ENCODE measurements at places on chromosomes 6 and 20. TPM values are rescaled to one million over a fixed set of nuclear protein-coding genes. Genes with fewer than 3 reads are reported as not detected.

GRCh38 chr6:80527552-80528052 is 421.1 kb downstream of the BCKDHB start:
- DNase-seq = no peak

SLC44A4 gene
- total RNA-seq = 3.5 TPM

- DNase-seq = no peak
Measured at GRCh38 chr6:97468981-97469380, 186.0 kb upstream of the MMS22L start.

DNA sequence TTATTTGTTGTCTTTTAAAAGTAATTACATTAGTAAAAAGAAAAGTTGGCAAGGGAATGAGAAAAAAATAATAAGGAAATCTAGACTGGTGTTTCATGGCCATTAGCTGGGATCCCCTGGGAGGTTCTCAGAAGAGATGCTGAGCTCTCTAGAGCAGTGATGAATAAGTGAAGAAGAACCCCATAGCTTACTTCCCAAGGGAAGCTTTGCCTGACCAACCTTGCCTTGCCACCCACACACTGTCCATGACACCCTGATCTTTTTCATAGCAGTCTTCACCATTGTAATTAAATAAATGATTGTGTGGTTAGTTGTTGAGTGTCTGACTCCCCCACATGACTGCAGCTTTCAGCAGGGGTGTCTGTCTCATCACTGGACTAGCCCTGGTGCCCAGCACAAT is 5.9 kb downstream of the C6orf163 start:
- DNase-seq = no peak

DNA sequence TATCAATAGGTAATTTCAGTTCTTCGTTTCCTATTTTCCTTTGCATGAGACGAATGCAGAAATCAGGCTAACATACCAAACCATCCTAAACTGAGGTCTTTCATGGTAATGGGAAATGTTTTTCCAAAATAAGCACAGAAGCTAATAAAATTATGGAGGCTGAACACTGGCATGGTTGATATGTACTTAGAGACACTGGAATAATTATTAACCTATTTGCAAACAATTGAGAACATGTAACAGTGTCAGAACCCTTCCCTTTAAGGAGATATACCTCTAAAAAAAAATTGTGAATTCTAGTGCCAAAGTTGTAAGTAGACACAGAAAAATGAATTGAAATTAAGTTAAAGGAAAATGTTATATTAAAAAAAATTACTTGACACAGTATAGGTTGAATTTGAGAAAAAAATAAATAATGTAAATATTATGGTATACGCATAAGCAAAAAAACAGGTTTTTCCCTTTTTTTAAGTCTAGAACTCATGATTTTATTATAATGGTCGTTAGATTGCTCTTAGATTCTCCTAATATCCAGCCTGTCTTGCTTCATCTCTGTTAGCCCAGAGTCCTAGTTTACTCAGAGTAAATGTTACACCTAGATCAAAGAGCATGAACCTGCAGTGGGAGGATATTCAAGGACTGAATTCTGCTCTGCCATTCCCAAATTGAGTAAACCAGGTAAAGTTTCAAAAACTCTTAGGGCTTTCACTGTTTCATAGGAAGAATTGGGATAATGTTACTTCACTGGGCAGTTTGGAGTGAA is 1.7 kb downstream of the SLC17A2 start:
- DNase-seq = no peak

GRCh38 chr6:41098366-41098765 is 25.6 kb downstream of the NFYA start:
- no peak for DNase-seq

- DNase-seq = no peak
Measured at GRCh38 chr6:107806691-107807090, 17.4 kb downstream of the SCML4 start.

- no peak for DNase-seq
Measured at GRCh38 chr6:88839280-88839679, 124.1 kb downstream of the RNGTT start.

ZFP64 gene
- 29.4 TPM for total RNA-seq

IMPG1 gene
- not detected for total RNA-seq

- DNase-seq = no peak
Measured at GRCh38 chr6:14036911-14037310, 80.7 kb upstream of the CD83 start.

GRCh38 chr6:142700032-142700431 is 244.9 kb downstream of the HIVEP2 start:
- no peak for DNase-seq

VSX1 gene
- total RNA-seq = 0.23 TPM

DNA sequence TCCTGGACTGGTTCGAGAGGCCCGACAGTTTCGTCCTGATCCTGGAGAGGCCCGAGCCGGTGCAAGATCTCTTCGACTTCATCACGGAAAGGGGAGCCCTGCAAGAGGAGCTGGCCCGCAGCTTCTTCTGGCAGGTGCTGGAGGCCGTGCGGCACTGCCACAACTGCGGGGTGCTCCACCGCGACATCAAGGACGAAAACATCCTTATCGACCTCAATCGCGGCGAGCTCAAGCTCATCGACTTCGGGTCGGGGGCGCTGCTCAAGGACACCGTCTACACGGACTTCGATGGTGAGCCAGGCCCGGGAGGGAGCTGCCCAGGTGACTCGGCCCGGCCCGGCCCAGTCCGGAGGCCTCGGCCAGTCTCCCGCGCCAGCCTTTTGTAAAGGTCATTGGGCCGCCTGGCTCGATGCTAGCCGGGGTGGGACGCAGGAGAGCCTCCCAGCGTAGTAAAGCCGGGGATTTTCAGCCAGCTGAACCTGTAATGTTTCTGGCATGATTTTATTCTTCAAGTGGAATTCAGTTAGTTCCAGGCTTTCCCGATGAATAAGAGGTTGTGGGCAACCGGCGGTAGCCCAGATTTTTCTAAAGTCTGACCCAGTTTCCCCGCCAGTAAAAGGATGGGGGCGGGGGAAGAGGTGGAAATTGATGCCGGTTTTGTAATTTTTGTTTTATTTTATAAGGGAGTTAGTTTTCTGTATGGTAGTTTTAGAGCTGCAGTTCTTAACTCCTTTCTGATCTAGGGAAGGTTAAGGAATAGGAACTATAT is 1.4 kb downstream of the PIM1 start:
- peak; percentile 35 for DNase-seq

GRCh38 chr20:38106461-38106860 is 58.6 kb downstream of the TGM2 start:
- DNase-seq = no peak

GRCh38 chr20:6700563-6701329 is 66.7 kb upstream of the BMP2 start:
- DNase-seq = no peak

DNA sequence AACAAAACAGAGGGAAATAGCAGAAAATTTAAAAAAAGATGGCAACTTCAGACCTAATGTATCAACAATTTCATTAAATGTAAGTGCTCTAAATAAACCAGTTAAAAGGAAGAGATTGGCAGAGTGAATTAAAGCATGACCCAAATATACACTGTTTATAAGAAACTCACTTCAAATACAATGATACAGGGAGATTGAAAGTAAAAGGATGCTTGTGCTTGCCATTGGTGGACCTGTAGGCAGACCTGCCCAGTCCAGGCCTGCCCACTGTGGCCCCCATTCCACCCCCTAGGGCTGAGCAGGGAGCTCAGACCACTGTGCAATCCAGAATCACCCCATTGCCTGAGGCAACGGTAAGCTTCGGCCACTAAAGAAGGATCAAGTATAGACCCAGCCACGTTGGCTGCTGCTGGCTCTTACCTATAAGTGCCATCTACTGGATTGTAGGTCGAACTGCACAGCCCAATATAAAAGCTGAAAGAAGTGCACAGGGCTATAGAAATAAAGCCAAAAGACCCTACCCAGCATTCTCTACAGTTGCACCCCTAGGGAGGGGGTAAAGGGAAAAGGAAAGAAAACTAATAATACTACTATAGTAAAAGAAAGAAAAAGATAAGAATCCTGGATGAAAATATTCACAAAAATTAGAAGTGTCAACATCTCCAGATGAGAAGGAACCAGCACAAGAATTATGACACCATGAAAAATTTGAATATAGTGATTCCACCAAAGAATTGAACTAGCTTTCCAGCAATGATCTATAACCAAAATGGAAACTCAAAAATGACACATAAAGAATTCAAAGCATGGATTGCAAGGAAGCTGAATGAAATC is 36.1 kb downstream of the PSMB1 start:
- peak; percentile 44 for DNase-seq

All from WTC11 (cell line).